ENCODE measurements at places on chromosomes 6 and 20.

GRCh38 chr6:108877046-108877751, 29.0 kb downstream of the ARMC2 start:
- DNase-seq, result peak; percentile 81

DNA sequence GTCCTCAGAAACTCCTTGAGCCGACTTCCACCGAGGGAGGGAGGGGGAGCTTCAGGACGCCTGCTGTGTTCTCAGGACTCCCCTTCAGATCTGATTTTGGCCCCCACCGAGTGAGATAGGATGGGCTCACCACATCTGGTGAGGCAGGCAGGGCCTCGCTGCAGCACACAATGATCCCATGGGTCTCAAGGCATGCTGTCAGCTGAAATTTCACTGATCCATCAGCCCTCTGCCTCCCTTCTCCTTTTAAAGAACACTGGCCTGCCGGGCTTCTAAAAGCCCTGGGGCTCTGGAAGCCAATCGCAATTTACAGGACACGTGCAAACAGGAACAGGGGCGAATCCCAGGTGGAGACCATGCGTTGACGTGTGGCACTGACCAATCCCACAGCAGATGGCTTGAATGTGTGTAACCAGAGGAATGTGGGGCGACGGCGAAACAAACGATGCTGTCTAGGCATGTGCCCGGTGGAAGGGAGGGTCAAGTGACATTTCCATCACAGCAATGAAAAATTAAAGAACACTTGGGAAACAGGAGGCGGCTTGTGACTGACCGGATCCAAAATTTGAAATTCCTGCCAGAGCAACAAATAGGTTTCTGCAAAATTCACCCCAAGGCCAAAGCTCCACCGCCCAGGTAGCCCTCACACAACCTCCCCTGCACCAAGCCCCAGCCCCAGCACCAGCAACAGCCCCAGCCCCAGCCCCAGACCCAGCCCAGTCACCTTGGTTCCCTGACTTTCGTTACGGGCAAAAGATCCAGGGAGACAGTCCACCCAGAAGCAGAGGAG, 167.1 kb upstream of the ZNF337 start:
- DNase-seq, result no peak

DNA sequence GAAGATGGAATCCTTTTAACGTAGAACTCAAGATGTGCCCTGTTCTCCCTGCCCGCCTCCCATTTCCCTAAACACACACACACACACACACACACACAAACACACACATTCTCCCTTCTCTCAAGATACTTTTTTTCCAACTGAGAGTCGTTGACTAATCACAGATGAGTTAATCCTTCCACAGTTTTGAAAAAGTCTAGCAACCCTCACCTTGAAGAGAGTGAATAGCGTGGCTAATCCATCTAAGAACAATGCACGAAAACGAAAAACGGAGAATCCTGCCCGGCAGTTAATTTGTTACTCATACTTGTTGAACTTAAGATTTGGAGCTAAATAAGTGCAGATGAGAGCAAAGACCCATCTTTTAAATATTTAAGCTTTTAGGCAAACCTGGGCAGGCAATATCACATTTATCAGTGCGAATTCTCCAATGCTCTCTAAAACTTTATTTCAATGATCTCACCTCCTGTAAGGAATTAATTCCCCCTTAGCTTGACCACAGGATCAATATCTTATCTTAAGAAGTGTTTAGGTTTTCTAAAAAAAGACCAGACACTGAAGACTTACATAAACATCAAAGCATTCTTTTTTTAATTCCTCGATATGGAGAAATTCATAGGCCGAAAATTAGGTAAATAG, 1.1 kb downstream of the AGPAT4 start:
- DNase-seq, result peak; percentile 29

GRCh38 chr6:85469276-85470022, 19.6 kb downstream of the NT5E start:
- no peak for DNase-seq

GRCh38 chr6:157942351-157942750, 39.3 kb upstream of the SYNJ2 start:
- no peak for DNase-seq

- no peak for DNase-seq
Observed at GRCh38 chr20:12217382-12217781, 299.7 kb downstream of the BTBD3 start.

DNA sequence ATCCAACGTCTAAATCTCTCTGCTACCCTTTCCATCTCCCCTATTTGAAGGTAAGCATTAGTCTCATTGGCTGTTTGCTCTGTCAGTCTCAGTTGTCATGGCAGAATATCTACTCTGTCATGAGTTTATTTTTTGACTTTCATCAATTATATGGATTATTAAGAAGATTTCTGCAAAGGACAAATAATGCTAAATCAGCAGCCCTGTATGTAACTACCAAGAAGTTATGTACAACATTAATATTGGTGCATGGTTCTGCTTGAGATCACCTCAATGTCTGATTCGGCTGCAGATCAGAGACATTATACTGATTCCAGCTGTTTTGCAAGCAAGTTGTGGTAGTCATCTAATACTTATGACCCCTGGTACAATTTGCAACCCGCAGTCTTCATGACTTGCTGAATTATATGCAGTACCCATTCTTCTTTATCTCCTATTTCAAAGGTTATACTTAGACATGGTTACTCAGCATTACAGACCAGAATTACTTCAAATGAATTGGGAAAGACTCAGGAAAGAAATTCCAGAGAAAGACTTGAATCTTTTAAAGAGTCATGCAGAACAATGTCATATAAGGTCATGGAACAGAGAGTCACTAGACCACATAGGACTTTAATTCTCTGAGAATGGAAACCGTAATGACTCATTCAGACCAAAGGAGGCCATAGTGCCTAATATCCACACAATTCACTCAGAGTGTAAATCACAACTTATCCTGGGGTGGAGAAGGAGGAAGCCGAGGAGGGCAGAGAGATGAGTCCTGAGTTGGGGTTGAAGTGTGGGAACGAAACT, 201.4 kb downstream of the IBTK start:
- DNase-seq, result no peak

DNA sequence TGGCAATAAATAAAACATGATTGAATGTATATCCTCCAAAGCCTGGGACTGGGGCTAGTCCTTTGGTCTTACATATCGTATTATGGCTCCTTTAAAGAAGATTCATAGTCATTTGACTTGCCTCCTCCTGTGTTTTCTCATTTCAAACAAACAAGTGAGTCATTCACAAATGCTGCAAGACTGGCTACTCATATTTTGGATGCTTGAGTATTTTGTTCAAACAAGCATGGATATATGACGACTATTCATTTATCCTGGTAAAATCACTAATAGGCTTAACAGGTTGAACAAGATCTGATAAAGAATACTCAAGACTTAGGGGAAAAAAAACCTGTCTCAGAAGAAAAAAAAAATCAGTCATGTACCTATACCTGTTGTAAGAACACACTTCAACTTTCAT, 111.1 kb upstream of the CCDC28A start:
- DNase-seq, result no peak

DNA sequence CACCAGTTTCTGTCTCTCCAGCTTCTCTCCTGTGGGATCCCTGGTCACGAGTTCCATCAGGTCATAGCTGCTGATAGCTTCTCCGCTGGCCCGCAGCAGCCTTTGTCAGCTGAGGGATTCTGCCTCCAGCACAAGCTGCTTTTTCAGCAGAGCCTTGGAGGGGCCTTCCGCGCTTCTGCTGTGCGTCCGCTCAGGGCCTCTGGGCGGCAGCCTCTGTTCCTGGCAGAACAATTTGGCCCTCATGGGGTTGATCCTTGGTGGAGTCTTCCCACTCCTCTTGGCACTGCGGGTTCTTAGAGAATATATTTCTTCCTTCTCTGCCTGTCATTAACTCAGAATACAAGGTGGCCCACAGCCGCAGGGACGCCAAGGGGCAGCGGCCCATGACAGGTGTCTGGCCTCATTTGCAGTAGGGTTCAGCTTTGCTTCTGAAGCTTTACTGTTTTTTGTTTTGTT, 158.8 kb downstream of the DTNBP1 start:
- DNase-seq, result no peak

DNA sequence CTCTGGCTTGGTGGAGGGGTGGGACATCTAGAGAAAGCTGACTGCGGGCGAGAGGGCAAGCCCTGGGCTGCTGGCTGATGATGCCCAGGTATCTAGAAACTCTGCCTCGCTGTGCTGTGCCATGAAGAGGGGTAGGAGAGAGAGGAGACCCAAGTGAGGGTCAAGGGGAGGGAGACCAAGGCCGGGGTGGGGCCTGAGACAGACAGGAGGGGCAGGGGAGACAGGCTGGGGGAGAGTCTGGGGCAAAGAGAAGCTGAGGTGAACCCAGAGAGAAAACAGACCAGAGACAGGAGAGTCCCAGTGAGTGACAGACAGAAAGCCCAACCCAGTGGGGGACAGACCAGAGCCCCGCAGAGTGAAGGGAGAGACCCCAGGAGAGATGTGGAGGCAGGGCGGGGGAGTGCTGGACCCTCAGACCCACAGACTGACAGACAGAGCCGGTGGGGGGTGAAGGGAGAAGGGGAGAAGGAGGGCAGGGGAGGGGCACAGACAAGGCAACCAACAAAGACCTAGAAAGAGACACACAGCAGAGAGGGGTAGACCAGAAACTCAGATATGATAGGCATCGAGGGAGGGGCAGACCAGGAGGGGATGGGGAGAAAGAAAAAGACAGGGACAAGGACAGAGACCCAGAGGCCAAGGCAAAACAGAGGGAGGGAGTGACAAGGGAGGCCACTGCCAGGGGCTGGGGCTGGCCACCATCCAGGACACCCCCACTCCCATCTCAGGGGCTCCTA, 5.9 kb downstream of the TEAD3 start:
- DNase-seq, result no peak

GRCh38 chr20:47786765-47787107, 1.5 kb upstream of the SULF2 start:
- DNase-seq, result no peak

DNA sequence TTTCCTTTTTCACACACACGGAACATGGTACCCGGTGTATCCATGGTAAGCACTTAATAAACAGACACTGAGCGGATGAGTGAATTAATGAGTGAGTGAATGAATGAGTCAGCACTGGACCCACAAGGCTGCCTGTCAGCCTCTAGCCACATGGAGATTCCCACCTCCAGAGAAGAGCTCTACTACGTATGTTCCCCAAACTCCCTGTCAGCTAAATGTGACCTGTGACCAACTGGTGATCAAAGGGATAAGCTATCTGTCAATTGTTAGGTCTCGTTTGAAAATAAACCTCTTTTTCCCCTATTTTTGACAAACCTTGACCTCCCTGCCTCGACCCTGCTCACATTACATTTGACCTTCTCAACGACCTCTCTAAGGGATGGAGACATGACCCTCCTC, 24.5 kb upstream of the TAF8 start:
- no peak for DNase-seq

GRCh38 chr20:22288957-22289356, 295.4 kb downstream of the FOXA2 start:
- DNase-seq, result no peak

GRCh38 chr20:19889011-19889953, 127.9 kb upstream of the NAA20 start:
- DNase-seq, result no peak

GRCh38 chr6:32973144-32974015, 5.0 kb downstream of the BRD2 start:
- no peak for DNase-seq

- no peak for DNase-seq
Observed at GRCh38 chr20:25220021-25220730, 24.7 kb downstream of the ENTPD6 start.

DNA sequence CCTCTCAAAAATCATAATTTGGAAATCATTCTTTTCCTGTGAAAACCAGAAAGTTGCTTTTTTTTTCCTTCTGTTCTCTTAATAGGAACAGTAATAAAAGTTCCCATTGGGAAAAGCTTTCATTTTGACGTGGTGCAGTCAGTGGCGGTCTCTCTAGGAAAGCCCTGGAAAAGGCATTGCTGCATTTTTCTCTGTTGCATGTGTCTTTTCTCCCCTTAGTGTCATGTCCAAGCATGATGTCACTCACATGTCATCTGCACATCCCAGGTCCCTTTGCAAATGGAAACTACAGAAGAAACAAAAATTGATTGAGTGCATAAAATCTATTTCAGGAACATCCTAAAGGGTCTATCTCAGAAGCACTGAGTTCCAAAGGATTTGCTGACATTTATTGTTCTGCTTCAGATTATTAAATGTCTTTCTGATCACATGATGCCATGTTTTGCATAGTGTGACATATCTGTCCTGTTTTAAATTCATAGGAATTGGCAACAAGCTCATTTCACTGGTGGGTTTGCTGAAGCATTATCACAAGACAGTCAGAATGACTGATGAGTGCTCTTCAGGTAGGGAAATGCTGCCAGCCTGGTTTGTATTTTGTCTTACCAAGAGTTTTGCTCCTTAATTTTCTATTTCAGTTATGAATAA, 208.7 kb downstream of the SOX4 start:
- no peak for DNase-seq

- no peak for DNase-seq
Observed at GRCh38 chr20:37525810-37526209, 1.9 kb downstream of the BLCAP start.

- DNase-seq, result no peak
Observed at GRCh38 chr20:42494290-42494689, 695.4 kb downstream of the PTPRT start.

- DNase-seq, result peak; percentile 76
Observed at GRCh38 chr20:57698116-57698866, 11.5 kb downstream of the PMEPA1 start.

GRCh38 chr6:168182908-168183612, 104.0 kb upstream of the FRMD1 start:
- DNase-seq, result no peak

DNA sequence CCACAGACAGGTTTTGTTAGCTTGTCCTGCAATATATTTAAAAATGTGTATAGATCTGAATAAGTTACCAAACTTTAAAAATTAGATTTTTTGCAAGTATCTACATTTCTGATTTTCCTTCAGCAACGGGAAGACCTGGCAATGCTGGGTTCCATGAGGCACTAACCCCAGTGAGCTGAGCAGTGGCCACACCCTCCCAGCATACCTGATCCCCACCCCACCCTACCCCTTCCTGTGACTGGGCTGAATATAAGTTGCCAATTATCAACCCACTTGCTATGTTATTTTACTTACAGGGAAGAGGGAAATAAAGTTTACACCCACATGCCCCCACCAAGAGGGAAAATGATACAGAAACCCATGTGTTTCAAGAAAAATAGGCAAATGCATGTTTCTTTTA, 70.3 kb upstream of the RALGAPA2 start:
- DNase-seq, result no peak

- peak; percentile 10 for DNase-seq
Observed at GRCh38 chr6:946546-946945, 253.6 kb upstream of the EXOC2 start.

DNA sequence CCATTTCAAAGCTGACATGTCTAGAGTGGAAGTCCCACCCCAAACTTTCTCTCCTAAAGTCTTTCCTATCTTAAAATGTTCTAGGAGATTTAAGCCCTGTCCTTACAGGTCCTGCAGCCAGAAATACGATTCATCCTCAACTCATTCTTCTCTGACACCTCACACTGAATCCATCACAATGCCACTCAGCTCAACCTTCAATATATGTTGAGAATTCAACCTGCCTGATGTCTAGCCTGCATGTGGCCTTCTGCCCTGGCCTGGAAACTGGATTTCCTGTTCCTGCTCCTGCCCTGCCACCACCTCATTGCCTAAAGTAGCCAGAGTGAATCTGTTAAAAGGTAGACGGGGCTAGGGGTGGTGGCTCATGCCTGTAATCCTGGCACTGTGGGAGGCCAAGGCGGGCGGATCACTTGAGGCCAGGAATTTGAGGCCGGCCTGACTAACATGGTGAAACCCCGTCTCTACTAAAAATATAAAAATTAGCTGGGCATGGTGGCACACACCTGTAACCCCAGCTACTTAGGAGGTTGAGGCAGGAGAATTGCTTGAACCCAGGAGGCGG, 345.9 kb downstream of the CDH26 start:
- no peak for DNase-seq

GRCh38 chr20:50717974-50718761, 13.2 kb upstream of the PARD6B start:
- DNase-seq, result no peak

Data from fibroblast of the conjunctiva (primary cell).